GM20000 (cell line): ENCODE measurements at places on chromosomes 1 and 21.

DNA sequence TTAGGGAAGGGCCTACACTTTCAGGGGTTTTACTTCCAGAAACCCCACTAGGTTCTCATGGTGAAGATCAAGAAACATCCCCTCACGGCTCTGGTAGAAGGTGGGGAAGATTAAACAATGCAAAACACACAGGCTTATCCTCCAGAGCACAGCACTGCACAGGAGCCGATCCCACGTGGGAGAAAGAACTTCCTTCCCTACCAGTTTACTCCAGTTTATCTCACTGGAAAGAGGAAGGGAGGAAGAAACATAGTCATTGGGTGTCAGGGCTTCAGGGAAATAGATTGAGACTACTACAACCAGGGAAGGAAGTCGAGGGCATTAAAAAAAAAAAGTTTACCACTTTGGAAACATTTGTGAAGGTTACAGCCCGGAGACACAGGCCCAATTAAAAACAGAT, 164.4 kb downstream of the NTPCR start:
- no peak for DNase-seq

GRCh38 chr1:189538271-189538670, 939.4 kb downstream of the BRINP3 start:
- no peak for DNase-seq

GRCh38 chr1:155871390-155871789, 12.0 kb downstream of the SYT11 start:
- DNase-seq: no peak

GRCh38 chr1:18936471-18936813, 20.0 kb downstream of the IFFO2 start:
- DNase-seq: no peak

GRCh38 chr21:45800339-45801080, 157.0 kb downstream of the PCBP3 start:
- DNase-seq: no peak

DNA sequence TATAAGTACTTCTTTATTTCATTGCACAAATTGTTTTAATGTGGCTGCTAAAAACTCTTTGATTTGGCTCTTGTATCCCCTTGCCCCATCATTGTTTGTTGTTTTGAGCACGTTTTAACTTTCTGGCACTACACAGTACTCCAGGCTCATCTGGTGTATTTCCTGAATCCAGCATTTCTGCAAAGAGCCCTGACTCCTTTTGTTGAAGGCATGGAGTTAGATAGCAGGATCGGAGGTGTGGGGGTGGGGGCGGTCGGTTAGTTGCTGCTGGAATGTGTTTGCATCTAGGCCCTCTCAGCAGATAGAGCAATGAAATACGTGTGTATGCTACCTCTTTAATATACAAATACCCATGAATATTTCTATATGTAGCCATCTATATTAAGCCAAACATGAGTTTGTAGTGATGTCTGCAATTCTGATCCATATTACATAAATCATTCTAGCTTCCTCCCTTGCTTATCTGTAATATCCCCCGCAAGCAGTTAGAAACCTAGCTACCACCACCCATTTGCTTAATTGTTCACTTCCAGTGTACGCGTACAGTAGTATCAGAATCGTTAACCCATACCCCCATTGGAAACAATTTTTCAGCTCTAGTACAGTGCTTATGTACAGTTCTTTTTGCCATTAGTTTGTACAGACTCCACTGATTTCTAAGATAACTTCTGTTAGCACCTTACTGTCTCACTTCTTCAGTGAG, 106.0 kb downstream of the NOS1AP start:
- DNase-seq: no peak

DNA sequence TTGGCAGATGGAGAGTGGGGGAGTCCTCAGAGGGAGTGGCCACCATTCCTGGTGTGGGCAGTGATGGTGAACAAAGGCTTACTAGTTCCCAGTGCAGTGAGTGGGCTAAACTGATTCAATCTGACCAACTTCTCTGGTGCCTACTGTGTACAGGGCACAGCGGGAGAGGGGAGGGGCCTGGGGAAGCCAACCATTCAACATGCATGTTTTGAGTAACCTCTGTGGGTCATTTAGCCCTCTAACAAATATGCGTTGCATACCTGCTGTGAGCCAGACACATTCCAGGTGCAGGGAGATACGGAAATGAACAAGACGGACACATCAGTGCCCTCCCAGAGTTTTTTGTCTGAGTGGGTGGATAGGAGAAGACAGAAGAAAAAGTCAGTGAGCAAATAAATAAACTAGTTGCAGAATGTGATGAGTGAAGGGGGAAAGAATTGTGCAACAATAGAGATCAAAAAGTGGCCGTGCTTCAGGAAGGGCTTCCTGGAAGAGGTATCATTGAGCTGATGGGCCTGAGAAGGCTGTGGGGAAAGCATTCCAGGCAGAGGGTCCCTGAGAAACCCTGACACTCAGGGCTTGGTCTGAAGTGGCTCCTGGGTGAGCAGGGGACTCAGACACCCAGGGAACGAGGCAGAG, 78.8 kb downstream of the EPHB2 start:
- DNase-seq: no peak

GRCh38 chr1:39679821-39680220, 7.9 kb upstream of the NT5C1A start:
- no peak for DNase-seq

- DNase-seq: no peak
Measured at GRCh38 chr1:214993419-214993818, 89.1 kb upstream of the KCNK2 start.

- DNase-seq: no peak
Measured at GRCh38 chr1:78797108-78797781, 147.6 kb downstream of the IFI44 start.

GRCh38 chr1:82143108-82143833, 342.5 kb downstream of the ADGRL2 start:
- DNase-seq: no peak

DNA sequence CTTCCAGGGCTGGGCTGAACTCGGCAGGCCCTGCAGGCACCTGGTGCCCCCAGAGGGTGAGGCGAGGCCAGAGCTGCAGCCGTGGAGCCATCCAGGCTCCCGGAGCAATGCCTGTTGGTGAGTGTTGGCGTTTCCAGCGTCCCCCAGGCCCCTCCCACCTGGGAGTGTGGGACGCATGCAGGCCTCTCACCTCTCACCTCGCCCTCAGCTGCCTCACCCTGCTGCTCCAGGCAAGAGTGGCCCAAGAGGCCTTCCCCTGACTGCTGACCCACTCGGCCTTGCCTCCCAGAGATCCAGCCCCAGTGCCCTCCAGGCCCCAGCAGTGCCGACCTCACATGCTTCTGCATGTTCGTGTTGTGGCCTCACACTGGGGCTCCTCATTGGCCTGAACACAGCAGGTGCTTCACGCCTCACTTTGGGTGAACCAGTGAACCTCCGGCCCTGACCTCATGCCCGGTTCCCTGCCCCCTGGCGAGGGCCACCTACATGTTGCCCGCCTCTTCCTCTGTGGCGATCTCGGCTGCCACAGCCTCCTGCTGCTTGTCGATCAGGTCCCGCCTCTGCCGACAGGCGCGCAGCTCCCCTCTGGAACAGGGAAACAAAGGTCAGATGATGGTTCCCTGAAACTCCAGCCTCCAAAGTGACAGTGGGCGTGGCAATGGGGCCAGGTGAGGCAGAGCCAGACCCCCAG, 17.0 kb downstream of the CFAP74 start:
- no peak for DNase-seq

GRCh38 chr1:220967911-220968310, 88.7 kb downstream of the HLX start:
- no peak for DNase-seq

DNA sequence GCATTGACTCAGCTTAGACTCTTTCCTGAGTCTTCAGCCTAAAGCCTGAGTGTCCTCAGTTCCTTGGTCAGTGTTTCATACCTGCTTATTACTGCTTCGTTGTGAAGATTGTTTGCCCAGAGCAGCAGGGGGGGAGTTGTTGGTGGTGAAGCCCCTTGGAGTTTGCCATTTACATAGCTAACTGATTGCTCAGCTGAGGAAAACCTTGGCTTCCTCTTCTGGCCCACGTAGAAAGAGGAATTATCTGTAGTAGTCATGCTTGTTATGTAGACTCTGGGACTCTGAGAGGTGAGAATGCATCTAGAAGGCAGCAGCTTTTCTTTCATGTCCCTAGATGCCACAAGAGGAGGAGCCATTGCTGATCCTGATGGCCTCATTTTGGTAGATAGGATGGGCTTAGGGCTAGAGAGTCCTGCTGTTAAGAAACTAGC, 125.9 kb downstream of the MAST2 start:
- DNase-seq: no peak

DNA sequence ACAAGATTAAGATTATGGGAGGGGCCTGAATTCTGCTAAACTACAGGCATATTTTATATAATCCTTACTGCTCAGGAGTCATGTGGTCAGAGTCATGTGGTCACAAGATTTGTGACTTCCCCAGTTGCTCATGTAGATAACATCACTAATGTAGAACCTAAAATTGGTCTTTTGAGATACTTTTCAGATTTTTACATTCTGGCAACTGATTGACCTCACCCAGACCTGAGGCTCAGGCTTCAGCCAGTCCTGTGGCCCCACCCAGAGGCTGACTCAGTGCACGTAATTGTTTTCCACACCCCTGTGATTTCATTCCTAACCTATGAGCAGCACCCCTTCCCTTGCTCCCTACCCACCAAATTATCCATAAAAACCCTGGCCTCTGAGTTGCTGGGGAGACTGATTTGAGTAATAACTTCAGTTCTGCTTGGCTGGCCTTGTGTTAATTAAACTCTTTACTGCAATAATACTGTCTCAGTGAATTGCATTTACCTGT, 41.7 kb upstream of the ZNF326 start:
- peak; percentile 35 for DNase-seq

DNA sequence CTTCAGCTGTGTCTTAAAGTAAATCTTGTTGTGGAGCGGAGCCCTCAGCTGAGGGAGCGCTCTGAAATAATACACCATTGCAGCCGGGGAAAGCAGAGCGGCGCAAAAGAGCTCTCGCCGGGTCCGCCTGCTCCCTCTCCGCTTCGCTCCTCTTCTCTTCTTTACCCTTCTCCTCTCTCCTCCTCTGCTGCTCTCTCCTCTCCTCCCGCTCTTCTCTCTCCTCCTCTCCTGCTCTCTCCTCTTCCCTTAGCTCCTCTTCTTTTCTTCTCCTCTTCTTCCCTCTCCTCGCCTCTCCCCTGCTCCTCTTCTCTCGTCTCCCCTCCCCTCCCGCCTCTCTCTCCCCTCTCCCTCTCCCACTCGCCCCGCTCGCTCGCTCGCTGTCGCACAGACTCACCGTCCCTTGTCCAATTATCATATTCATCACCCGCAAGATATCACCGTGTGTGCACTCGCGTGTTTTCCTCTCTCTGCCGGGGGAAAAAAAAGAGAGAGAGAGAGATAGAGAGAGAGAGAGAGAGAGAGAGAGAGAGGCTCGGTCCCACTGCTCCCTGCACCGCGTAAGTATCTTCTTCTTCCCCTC, at the start of gene PROX1:
Gene PROX1 (plus strand): TSS at position 47 of the 580 bp plus-strand sequence. CDS start 8,563 bp downstream, outside the sequence.
- peak; percentile 73 for DNase-seq

DNA sequence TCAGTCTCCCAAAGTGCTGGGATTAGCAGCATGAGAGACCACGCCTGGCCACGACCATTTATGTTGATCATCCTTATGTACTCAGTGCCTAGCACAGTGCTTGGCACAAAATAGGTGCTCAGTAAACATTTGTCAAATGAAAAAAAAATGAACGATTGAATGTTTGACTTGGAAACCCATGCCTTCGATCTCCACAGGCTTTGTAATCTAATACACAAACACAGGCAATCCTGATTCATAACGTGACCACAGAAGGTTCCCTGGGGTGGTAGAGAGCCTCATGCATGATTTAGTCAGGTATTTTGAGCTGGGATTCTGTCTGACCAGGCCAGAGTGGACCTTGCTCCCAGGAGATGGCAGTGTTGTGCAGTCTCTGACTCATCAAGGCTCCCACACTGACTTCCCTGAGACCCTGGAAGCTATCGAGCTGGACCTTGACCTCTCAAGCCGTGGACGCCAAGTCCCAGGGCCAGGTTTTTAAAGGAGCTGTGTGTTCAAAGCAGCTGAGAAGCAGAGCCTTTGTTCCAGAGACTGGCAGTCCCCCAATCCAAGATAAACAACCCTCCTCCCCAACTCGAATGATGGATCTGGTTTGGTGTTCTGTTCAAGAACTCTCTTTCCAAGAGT, 81.1 kb downstream of the PGM1 start:
- peak; percentile 53 for DNase-seq

GRCh38 chr1:19918057-19918456, 5.4 kb downstream of the PLA2G2E start:
- DNase-seq: peak; percentile 87

- DNase-seq: no peak
Measured at GRCh38 chr1:246727594-246727993, 3.4 kb downstream of the SCCPDH start.

- DNase-seq: no peak
Measured at GRCh38 chr1:202750761-202751160, 40.5 kb upstream of the SYT2 start.

DNA sequence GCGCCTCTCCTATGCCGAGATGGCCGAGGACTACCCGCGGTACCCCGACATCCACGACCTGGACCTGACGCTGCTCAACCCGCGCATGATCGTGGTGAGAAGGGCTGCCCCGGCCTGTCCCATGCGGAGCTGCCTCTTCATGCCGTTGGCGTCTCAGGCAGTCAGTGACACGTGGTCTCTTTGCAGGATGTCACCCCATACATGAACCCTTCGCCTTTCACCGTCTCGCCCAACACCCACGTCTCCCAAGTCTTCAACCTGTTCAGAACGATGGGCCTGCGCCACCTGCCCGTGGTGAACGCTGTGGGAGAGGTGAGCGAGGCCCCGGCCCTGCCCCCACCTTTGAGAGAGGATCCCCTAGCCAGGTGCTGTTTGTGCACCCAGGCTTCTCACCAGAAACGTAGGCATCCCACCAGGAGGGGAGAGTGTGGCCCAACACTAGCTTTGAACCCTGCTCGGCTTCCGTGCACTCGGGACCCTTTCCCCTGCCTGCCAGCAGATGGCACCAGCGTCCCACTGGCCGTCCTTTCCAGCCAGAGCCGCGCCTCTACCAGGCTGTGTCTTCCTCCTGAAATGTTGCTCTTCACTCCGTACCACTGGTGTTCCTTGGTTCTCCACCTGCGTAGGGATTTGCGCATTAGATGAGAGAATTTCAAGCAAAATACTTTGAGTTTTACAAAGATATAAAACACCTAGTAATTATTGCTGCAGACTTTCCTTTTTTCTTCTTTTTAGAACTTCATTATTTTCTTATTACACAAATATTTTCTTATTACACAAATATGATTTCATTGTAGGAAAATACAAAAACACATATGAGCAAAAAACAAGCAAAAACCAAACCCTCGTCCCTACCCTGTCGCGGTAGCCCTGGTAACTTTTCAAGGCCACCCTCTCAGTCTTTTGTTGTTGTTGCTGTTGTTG, 9.0 kb downstream of the NPPA start:
- DNase-seq: peak; percentile 89

GRCh38 chr1:188350104-188350503, 1521.4 kb downstream of the PLA2G4A start:
- no peak for DNase-seq
